GM06990 (cell line): ENCODE measurements at places on chromosomes 1 and 21.

DNA sequence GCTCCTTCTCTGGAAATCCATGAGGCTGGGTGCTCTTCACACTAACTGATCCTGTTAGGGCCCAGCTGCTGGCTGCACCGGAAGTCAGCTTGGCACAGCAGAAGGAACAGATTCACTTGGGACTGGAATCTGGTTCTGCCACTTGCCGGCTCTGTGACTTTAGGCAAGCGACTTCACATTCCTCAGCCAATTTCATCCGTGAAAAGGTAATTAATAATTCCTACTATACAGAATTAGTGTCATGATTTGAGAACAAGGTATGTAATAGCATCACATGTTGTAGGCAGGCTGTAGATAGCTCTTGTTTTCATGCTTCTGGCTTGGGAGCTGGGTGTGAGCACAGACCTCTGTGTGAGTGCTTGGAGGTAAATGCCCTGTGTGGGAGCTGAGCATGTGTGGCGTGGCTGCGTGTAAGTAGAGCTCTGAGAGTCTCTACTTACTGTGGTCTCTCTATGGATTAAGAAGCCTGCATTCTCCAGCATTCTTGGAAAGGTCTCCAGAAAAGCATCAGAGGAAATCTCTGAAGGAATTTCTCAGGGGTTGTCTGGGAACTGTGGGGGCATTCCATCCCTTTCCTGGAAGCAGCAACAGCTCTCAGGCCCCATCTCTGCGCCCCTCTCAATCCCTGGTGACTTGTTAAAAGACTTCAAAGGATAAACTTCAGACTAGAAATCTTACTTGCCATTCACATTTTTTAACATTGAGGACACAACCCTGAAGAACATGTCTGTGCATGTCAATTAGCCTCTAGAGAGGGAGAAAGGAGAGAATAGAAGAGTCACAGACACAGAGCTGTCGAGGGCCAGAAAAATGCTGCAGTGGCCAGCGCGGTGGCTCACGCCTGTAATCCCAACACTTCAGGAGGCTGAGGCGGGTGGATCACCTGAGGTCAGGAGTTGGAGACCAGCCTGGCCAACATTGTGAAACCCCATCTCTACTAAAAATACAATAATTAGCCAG, 47.7 kb upstream of the PPM1J start:
- no peak for DNase-seq

DNA sequence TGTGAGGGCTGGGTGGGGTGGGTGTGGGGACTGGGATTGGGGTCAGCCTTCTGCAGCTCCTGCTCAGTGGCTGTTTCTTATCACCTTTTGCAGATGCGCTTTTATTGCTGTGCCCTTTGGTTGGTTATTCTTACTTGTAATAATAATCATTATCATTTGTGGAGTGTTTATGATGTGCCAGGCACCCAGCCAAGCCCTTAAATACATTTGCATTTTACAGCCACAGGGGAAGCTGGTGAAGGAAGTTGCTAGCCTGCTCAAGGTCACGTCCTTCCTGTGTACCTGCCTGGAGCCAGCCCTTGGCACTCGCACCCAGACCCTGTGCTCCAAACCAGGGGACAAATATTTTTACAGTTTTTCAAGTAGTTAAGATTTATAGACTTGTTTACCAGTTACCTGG, 144.0 kb downstream of the PGBD5 start:
- DNase-seq = no peak

GRCh38 chr21:46081022-46081861, 16.7 kb upstream of the COL6A2 start:
- DNase-seq = no peak

DNA sequence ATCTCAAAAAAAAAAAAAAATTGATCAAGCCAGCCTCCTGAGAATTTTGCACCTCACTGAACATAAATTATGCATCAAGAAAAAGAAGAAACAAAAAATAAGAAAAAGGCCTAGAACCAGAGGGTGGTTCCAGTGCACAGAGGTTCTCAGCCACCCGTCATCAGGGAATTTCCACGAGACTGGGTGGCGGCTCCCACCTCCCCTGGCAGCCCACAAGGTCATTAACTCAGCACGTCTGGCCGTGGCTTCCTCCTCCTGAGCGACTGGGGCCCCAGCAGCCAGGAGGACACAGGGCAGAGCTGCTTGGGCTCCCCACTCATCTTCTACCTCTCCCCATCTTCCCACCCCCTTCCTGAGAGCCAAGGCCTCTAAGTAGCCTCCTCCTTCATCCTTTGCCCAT, 15.7 kb upstream of the TMEM51 start:
- no peak for DNase-seq

DNA sequence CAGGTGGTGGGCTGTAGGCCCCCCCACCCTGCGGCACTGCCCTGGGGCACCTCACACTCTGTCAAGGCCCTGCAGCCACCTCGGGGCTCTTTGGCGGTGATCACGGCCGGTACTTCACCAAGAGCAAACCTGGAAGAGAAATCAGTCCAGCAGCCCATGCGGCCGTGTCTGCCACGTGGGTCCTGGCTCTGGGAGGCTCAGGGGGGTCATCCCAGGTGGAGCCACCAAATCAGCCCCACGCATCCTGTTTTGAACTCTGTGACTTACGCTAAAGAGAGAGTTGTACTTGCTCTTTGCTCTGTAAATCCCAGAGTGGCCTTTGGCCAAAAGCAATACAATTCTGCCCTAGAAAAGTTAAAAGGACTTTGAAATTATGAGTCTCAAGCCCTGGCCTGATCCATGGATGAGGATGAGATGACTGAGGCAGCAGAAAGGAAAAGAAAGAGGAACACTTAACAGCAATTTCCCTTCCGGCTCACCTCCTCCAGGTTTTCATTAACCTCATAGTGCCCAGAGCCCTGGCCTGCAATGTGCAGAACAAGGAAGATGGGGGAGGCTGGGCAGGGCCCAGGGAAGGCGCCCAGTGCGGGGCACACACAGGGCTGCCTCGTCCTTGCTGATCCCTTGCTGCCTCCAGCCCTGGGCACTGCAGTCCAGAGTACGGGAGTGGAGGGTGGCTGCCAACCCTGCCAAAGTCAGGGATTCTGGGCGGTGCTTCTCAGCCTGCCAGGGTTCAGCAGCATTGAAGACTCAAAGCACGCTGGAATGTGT, 337.0 kb downstream of the MATN1 start:
- DNase-seq = no peak
